ENCODE measurements at places on chromosomes 2 and 18.

DNA sequence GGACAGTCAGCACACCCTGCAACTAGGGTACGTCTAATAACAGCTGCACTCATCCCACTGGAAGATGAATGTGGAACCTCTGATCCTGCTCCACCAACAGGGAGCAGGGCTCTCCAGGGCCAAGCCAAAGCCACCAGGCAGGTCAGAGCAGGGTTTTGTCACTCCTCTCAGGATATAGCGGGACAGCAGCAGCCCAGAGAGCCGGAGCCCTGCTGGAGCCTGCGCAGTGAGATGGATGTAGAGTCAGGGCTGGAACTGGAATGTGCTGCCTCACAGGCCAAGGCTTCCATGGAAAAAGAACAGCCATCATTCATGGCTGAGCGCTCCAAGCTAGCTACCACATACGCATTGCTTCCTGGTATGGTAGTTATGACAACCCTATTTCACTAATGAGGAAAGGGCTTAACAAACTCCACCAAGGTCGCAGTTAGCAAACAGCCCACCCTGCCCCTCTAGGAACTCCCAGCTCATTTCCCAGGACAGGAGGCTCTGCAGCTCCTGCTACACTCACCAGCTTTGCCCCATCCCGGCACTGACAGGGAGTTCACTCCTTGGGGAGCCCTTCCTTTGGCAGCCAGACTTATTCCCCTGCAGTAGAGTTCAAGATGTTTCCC, 85.2 kb downstream of the HS1BP3 start:
- no peak for DNase-seq

DNA sequence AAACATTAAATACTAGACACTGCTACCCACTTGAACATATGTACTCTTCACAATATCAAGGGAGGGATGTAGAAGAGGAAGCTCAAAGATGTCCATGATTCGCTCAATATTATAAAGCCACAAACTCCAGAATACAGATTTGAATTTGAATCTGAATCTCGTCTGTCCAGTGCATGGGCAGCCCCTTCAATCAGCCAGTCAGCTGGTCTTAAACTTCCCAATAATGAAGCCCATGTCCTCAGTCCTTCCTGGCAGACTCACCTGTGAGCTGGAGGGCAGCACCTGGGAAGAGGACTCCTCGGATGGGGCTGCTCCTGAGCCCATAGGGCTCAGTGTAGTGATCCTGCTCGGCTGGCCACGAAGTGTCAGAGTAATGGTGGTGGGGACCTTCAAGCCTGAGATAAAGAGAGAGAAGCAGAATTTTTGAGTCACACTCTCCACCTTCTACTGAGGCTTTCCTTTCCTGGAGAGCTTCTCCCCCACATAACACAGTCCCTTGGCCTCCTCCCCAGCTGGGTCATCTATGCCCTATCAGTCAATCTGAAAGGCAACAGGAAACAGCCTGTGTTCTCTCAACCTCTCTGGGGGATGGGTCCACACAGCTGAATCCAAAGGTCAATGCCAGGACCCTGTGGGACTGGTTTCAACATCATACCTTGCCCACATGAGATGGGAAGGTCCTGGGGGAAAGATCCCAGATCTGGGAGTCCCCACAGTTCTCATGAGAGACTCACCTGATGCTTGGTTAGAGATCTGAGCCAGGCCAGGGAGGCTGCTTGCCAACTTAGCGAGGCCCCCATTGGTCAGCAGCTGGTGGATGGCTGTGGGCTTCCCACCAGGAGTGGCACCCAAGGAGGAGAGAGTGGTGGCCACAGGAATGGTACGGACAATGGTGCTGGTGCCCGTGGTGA, 36.5 kb downstream of the KANSL3 start:
- no peak for DNase-seq

- DNase-seq = no peak
These were observed 10.5 kb downstream of the CAMKMT start for GRCh38 chr2:44372246-44372645.

GRCh38 chr2:95058466-95058988, 33.0 kb downstream of the MAL start:
- DNase-seq = no peak

GRCh38 chr2:110816404-110817365, 84.3 kb downstream of the ACOXL start:
- no peak for DNase-seq

DNA sequence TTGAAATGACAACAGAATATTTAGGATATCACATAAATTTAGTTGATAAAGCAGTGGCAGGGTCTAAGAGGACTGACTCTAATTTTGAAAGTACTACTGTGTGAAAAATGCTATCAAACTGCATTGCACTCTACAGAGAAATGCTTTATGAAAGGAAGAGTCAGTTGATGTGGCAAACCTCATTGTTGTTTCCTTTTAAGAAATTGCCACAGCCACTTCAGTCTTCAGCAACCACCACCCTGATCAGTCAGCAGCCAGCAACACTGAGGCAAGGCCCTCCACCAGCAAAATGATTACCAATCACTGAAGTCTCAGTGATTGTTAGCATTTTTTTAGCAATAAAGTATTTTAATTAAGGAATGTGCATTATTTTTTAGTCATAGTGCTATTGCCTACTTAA, 488.7 kb upstream of the SLC39A10 start:
- DNase-seq = no peak

- DNase-seq = no peak
These were observed 4.8 kb downstream of the IMPA2 start for GRCh38 chr18:11986061-11986460.

- DNase-seq = no peak
These were observed 99.2 kb downstream of the SESTD1 start for GRCh38 chr2:179165356-179166000.

DNA sequence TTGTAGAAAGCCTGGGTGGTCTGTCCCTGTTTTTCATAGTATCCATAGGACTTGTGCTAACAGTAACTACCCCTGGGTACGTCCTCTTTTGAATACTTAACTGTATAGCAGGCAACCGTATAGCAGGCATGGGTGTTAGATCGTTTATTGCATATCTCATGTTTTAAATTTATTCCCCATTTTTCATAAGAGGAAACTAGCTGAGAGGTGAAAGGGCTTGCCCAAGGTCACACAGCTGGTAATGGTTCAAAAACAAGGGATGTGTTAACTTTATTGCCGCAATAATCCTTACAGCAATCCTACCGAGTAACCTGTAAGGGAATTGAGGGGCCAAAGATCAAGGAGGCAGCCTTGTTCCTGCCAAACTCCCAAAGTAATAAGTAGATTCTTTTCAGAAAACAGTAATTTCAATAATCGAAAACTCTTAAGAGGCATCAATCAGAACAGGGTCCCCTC, 990 bp upstream of the MGAT4A start:
- no peak for DNase-seq

- DNase-seq = no peak
These were observed 101.7 kb upstream of the TFCP2L1 start for GRCh38 chr2:121386707-121387106.

GRCh38 chr2:47064106-47064505, 91.0 kb downstream of the STPG4 start:
- no peak for DNase-seq

GRCh38 chr2:224072541-224073188, 33.6 kb upstream of the SERPINE2 start:
- no peak for DNase-seq

GRCh38 chr2:3464401-3465005, 54.8 kb downstream of the ADI1 start:
- DNase-seq = no peak

DNA sequence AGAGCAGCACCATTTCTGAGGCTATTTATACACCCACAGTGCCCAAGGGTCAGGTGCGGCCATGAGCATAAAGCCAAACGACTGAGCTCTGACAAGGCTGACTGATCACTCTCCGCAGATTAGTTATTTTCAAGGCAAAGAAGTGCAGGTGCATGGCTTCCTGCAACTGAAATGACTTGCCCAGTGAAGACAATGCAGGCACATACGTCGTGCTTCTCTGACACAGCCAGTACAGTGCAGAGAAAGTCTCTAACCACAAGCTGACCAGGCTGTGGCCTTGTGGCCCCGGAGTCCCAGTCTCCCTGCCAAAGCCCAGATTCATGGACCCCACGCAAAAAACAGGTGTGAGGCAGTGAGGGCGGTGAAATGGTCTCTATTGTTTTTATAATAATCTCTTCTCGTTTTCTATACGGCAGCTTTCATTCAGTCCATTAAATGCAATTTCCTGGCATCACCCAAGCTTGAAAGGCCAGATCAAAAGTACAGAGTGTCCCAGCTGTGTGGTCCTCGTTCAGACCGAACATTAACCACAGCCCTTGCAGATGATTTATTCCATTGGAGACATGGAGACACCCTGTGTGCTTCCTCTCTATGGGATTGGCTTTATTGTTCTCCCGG, 447.0 kb upstream of the ID2 start:
- no peak for DNase-seq

DNA sequence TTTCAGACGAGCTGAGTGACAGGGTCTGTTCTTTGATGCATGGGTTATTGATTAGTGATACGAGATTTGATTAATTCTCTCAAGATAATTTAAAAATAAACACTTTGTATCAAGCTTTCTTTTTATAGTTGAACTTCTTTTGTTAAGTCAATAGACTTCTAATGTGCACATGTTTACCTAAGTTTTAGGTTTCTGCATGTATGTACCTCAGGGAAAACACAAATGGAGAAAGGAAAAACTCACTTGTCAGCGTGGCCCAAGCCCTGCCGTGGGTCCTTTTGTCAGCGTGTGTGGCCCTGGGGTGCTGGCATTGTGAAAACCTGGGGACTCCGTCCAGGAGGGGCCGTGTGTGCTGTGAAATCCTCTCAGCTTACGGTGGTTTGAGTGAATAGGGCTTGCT, 153.7 kb downstream of the SNTG2 start:
- DNase-seq = no peak

DNA sequence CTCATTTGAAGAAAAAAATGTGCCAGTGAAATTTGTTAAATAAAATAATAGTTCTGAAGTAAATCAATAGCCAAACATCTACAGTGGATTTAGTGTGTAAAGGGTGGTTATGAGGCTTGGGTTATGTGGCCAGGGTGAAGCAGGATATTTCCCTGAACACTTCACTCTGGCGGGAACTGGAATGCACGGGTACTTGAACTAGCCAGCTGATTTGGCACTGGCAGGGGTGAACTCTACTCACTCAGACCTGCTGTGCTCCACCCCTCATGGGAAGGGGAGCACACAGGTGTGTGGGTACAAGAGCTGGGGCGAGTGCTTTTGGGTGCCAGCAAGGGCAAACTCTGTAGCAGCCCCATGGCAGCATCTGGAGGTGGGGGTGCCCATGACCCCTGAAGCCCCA, 278.2 kb downstream of the CALCRL start:
- DNase-seq = peak; percentile 20

- no peak for DNase-seq
These were observed 25.8 kb downstream of the TCF23 start for GRCh38 chr2:27174638-27175037.

GRCh38 chr2:207863345-207863744, 93.6 kb upstream of the FZD5 start:
- no peak for DNase-seq

GRCh38 chr2:144554492-144555210, 34.7 kb upstream of the ZEB2 start:
- no peak for DNase-seq

- DNase-seq = no peak
These were observed 468.4 kb upstream of the SPHKAP start for GRCh38 chr2:228649876-228650275.

DNA sequence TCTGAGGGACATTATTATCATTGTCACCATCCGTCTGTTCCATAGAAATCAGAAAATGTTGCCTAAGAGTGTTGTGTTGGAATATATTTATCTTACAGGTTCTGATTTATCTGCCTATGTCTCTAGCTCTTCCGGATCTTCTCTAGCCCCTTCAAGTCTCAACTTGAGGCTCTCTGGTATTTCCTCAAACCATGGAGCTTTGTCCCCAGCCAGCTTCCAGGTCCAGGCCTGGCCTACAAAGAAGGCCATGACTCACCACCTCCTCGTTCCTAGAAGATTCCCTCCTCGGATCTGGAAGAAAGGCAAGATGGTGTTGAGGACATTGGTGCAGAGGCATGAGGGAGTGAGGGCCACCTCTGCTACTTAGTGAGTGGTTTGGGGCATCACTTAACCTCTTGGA, 122.1 kb upstream of the TRIB2 start:
- no peak for DNase-seq

GRCh38 chr2:28338831-28339321, 53.8 kb upstream of the FOSL2 start:
- no peak for DNase-seq

- peak; percentile 29 for DNase-seq
These were observed 64.2 kb upstream of the THOC1 start for GRCh38 chr18:332007-332406.

- DNase-seq = no peak
These were observed 43.9 kb upstream of the STPG4 start for GRCh38 chr2:47198985-47199451.

DNA sequence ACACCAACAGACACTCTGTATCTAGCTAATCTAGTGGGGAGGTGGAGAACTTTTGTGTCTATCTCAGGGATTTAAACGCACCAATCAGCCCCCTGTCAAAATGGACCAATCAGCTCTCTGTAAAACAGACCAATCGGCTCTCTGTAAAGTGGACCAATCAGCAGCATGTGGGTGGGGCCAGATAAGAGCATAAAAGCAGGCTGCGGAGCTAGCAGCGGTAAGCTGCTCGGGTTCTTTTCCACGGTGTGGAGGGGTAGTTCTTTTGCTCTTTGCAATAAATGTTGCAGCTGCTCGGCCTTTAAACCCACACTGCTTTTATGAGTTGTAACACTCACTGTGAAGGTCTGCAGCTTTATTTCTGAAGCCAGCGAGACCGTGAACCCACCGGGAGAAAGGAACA, 51.3 kb upstream of the FOXI3 start:
- DNase-seq = no peak

Measured in common myeloid progenitor, CD34-positive (primary cell).